Cortex of kidney (tissue), 1 donor: ENCODE measurements at places on chromosomes 5 and 9.

DNA sequence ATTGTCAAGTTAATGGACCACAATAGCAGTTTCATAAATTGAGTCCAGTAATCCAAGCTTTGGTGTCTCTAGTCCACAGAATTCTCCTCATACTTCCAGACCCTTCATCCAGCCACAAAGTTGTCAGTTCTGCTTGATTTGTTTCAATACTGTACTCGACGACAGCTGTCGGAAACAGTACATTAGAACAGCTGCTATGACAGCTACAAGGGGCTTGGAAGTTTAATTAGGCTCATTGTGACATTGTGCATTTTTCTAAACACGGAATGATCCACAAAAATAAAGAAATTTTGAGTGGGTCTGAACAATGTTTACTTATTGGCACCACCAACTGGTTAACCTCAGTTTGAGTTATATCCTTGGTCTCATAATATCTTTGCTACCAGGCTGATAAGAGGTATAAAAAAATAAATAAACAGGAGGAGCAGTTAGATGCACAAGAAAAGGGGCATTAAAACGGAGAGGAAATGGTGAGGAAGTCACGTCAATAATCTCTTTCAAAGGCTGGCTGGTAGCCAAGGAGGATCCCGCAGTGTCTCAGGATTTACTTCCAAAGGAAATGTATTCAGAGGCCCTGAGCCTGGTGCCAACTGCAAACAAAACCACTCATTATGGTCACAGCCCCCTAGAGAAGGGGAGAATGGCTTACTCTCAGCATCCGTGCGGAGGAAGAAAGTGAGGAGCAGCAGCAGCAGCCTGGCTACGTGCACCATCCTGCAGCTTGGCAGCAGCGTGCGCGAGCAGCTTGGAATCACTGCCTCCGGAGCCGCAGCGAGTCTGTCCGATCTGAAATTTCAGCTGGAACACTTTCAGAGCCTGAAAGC lies 933.8 kb upstream of the DMAC1 start:
- no peak for DNase-seq

DNA sequence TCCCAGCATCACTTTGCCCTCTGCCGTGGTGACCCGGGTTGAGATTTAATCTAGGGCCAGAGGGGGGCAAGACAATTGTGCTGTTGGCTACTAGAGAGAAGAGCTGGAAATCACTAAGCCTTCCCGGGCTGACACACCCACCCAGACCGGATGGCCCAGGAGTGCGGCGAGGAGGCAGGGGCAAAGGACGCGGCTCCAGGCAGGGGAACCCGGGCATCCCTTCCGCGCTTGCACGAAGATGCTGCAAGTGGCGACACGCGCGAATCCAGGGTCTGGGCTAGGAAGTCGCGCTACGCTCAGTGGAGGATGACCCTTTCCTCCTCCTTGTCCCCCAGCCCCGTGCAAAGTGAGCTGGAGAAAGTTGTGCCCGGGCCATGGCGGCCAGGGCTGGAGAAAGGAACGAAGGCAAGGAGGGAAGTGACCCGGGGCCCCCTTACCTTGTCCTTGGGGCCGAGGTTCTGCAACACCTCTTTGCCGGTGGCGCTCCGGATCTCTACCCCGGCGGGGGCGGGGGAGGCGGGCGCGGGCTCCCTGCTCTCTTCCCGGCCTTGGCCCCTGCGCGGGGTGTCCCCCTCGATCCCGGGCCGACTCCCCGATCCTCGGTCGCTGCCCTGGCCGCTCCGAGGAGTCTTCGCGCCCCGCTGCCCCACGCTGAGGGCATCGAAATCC lies 693 bp downstream of the DPYSL3 start:
- DNase-seq: no peak

DNA sequence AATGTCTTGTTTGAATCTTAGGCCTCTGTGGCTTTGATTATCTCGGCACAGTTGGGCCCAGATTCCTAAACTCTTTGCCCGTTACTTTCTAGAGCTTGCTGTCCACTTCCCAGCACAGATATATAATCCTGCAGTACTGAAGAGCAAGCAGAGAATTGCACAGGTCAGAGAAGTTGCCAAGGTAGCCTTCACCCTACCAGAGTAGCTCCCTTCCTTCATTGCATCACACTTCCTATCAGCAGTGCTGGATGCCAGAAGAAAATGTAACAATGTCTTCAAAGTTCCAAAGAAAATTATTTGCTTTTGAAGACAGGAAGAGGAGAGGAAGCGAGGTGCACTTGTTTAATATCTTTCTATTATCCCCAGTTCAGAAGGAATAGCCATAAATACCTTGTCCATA lies 38.1 kb upstream of the SPATA31D4 start:
- no peak for DNase-seq

DNA sequence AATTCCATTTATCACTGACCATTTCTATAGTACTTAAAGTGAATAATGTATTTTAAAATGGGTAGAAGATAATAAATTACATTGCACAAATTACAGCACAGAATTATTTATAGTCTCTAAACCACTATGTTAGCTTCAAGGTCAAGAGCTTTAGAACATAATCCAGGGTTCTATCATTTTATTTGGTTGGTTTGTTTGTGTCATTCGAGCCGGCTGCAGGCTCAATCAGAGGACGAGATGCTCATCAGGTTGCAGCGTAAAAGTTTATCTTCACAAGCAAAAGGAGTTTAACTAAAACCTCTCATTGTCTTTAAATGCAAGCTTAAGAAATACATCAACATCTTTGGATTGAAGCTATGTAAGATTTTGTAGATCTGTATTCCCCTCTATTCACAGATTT lies 523.8 kb downstream of the EFNA5 start:
- no peak for DNase-seq

DNA sequence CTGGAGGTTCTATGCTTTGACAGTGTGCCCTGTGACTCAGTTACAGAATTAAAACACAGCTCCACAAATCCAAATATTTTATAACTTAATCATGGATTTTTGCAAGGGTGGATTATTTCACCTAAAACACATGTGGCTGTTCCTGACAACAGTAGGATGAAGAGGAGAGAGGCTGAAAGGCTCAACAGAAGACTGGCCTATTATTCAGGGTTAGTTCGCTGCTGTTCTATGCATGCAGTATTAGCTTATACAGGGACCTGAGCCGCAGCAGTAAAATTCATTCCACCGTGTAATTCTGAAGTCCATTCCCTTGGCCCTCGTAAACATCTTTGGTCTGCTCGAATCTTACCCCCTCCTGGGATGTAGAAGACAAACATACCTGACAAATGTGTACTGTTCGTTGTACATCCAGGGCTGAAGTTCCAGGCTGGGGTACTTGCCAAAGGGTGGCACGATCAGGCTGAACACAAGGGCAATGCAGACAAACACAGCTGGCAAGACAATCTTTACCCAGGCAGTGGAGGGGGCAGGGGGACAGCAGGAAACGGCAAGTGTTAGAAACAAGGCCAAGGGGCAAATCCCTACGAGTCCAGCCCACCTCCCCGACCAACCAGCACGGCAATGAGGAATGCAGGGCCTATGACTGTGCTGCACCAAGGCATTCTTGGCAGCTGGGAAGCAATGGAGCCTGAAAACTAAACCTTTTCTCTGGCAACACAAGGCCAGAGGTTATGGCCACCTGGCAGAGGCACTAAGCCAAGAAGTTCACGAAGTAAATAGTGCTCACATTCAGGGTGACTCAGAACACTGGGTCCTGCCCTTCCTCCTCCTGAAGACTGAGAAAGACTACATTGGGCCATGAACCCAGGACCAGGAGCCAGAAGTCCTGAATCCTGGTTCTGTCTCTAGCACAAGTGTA lies 46.8 kb downstream of the NIPSNAP3B start:
- DNase-seq: no peak

DNA sequence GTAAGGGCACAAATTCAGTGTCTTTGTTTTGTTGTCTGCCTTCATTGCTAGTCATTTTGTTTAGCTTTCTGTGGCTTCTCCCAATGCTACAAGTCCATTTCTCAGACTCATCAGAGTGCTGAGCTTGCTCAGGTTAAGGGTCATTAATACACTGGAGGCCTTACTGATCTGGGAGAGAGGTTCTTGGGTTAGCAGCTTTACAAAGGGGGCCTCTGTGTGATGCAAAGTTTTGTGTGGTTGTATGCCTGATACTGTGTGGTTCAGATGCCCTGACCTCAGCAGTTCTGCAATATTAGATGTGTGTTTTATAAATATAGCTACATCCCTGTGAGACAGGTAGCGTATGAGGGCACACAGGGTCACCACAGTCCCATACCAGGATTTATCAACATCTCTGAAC lies 34.8 kb upstream of the SMARCA2 start:
- no peak for DNase-seq

DNA sequence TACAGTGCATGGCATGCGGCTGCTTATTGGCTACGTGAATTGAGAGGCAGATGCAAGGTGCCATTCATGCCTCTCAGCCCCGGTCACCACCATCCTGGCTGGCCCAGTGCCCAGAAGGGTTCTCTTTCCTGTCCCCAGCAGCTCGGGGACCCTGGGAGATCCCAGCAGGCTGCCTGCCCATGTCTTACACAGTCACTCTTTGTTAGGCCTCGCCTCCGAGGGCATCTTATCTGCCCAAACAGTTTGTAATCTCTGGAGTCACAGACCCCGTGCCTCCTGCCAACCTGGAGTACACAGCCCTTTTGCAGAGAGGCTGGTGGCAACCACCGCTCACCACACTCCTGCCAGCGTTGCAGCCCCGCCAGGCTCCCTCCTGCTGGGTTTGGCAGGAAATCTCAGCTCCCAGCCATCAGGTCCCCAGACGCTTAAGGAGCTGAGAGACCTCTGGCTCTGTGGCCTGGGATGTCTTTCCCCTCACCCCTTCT lies 7.0 kb upstream of the AK1 start:
- no peak for DNase-seq

- DNase-seq: no peak
These were observed 900.6 kb upstream of the COX7C start for GRCh38 chr5:85717203-85717563.

DNA sequence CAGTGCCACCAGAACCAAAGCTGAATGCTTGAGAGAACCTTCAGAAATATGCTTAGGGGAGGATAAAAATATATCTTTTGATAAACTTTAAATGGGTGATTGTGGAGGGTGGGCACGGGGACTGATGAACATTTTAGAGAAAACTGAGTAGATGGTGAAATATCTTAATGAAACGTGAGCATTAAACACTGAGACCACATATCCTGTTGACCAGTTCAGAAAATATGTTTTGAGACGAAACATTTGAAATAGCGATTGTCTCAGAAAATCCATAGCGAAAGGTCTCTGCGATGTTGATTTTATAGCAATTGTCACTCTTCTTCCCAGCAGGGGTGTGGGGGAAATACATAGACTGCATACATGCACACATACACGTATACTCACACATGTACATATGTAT lies 231.0 kb downstream of the ESM1 start:
- DNase-seq: no peak

DNA sequence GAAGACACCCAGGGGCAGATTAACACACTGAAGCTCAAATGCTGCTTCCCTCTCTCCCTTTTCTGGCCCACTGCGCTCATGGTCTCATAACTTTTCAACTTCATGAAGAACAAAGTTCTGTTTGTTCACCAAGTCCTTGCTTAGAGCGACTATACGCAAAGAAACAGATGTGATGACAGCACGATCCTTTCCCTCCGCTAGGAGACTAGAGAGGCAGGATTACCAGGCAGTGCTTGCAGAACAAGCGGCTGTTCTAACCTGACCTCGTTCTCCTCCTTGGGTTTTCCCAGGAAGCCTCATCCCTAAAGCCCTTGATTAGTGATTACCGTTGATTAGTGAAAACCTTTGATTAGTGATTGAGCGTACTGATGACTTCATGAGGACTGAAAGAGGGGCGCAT lies 649.9 kb downstream of the IRX1 start:
- no peak for DNase-seq

GRCh38 chr5:173278172-173278571 lies 43.2 kb upstream of the NKX2-5 start:
- no peak for DNase-seq

- DNase-seq: no peak
These were observed 405.1 kb upstream of the KLF4 start for GRCh38 chr9:107894572-107895261.

DNA sequence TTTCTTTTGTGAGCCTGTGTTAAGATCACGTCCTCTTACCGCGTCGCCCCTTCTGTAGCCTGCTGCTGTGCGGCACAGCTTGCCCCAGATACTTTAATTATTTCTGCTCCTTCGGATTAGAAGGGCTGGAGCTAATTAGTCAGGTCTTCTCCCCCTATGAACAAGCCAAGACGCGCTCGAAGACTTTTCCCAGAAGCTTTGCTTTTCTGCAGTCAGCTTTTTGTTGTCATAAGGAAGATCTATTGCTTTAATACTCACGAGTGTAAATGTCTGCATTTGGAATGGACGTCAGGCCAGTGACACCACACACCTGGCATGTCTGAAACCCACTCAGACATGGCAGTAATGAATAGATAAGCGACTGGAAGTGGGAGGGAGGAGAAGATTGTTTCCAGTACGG lies 37.0 kb downstream of the PRUNE2 start:
- no peak for DNase-seq

DNA sequence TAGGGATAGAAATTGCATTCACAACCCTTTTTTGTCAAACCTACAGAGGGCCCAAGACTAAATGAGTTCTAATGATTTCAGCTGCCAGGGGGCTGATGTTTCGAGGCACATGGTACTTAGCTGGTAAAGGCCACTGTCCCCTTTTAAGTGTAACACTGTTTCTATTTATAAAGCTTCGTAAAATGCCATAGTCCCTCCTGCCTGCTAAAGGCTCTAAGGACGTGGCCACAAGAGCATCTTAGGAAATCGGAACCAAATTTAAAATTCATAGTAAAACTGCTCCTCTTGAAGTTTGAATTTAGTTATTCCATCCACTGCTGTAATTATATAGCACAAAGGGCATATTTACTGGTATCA lies 170.3 kb upstream of the WWC1 start:
- DNase-seq: no peak
